Airway epithelial cell (primary cell): ENCODE measurements at places on chromosomes 3 and 15. TPM values are rescaled to one million over a fixed set of nuclear protein-coding genes. Genes with fewer than 3 reads are reported as not detected.

SLC27A2 gene
- total RNA-seq: 4.4 and 7.3 TPM in 2 replicates

ALCAM gene
- total RNA-seq: 83.1 and 114 TPM in 2 replicates

SLC4A7 gene
- 65.2 and 67.1 TPM in 2 replicates for total RNA-seq

GPR156 gene
- 0.09 and 0.14 TPM in 2 replicates for total RNA-seq

CCR2 gene
- not detected in 2 replicates for total RNA-seq

SELENOK gene
- total RNA-seq: 27.4 and 35.2 TPM in 2 replicates

DAPK2 gene
- total RNA-seq: 0.33 and 0.42 TPM in 2 replicates
